ENCODE measurements at places on chromosomes 4 and X. TPM values are rescaled to one million over a fixed set of nuclear protein-coding genes. Genes with fewer than 3 reads are reported as not detected.

GRCh38 chr4:181692965-181693364 lies 550.2 kb upstream of the TENM3 start:
- no peaks in the 10 kb centered on the region for H3K36me3 ChIP-seq
- DNase-seq = no peak
- no peak overlapping the region for H3K27ac ChIP-seq

GRCh38 chr4:87089368-87089767 lies 131.1 kb downstream of the KLHL8 start:
- no peak for DNase-seq
- H3K27me3 ChIP-seq = no peaks in the 10 kb centered on the region
- H3K27ac ChIP-seq = no peak overlapping the region
- no peak overlapping the region for H3K4me3 ChIP-seq

GRCh38 chr4:141427726-141428296 lies 207.1 kb downstream of the ZNF330 start:
- no peaks in the 10 kb centered on the region for H3K27me3 ChIP-seq
- no peaks in the 10 kb centered on the region for H3K36me3 ChIP-seq
- H3K4me3 ChIP-seq = no peak overlapping the region
- peaks cover 18% of the 10 kb centered on the region for H3K4me1 ChIP-seq

DNA sequence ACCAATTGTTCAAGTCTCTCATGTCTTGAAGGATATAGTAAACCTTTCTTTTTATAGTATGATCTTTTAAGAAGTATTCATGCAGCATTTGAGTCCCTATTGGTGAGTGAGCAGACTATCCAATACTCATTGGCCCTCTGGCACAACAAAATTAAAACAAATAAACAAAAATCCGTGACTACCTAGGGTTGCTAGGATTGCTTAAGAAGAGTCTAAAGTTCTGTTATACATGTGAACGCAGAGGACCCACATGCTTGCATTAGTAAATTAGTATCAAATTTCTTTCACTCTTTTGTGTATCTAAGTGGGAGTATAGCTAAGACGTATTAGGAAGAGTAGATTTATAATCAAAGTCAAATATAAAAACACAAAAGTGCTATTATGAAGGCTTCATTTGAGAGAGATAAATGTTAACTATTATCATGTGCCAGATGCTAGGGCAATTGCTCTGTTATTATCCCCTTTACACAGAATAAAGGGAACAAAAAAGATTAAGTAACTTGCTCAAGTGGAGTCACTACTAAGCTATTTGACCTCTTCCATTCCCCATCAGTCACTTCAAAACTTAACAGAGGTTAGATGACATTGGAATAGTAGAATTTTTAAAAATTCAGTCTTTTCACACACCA lies 29.2 kb upstream of the LARP1B start:
- H3K27me3 ChIP-seq = no peaks in the 10 kb centered on the region
- H3K4me3 ChIP-seq = no peak overlapping the region
- DNase-seq = no peak
- no peaks in the 10 kb centered on the region for H3K4me1 ChIP-seq
- no peak overlapping the region for H3K27ac ChIP-seq
- H3K36me3 ChIP-seq = peaks cover 9% of the 10 kb centered on the region

DNA sequence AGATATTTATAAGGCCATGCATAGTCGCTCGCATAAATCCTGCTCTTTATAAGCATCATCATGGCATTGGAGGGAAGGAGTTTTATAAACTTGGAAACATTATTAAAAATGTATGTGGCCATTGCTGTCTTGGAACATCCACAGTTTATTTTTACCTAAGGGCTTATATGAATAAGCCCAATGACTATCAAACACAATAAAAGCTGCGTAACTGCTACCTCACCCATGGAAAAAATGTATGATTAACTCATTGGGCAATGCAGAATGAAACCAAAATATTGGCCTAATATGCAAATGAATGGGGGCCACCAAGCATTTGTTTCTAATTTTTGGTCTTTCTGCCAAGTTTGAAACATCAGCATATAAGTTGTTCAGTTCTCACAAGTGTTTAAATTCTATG lies 19.1 kb downstream of the GEMIN8 start:
- peaks cover 18% of the 10 kb centered on the region for H3K4me1 ChIP-seq
- H3K4me3 ChIP-seq = no peak overlapping the region
- peaks cover 12% of the 10 kb centered on the region for H3K36me3 ChIP-seq
- DNase-seq = no peak
- no peaks in the 10 kb centered on the region for H3K27me3 ChIP-seq
- no peak overlapping the region for H3K27ac ChIP-seq

DNA sequence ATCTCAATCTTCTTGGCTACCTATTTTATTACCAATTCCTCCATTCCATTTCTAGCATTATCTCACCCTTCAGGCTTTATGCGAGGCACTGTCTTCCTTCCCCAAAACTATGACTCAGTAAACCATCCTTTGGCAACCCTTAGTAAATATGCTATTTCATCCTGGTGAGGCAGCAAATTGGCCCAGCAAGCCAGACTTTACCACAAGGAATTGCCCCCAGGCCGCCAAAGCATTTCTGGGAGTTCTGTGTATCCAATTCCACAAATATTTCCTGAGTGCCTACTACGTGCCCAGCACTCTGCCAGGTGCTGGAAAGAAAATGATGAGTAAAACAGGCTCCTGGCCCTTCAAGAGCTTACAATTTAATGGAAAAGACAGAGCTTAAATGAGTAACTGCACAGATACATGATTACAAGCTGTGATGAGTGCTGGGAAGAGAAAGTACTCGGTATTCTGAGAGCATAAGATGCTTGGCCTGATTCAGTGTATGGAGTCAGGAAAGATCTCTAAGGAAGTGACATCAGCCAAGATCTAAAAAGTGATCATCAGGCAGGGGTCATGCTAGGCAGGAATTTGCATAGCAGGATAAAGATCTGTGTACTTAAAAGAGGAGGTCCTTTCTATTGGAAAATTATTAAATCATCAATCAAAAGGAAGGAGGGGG lies 193.8 kb downstream of the ADAMTS3 start:
- H3K27me3 ChIP-seq = no peaks in the 10 kb centered on the region
- no peak overlapping the region for H3K4me3 ChIP-seq
- DNase-seq = no peak
- H3K4me1 ChIP-seq = peaks cover 44% of the 10 kb centered on the region

DNA sequence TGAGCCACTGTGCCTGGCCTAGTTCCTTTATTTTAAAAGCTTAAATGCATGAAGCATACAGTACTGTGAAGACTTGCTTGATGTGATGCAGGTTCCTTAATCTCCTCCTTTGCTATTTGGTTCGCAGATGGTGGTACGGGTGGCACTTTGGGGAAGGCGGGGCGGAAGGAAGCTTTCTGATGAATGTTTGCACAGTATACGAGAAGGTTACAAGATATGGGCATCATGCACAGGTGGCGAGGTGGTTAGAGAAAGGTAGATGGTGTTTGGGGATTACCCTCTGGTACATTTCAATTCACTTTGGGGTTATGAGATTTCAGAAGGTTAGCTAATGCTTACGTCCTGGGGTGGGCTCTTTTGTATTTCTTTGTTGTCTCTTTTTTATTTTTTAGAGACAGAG lies 17.2 kb downstream of the RHOH start:
- no peak overlapping the region for H3K4me3 ChIP-seq
- H3K4me1 ChIP-seq = peaks cover 14% of the 10 kb centered on the region
- no peaks in the 10 kb centered on the region for H3K36me3 ChIP-seq
- no peaks in the 10 kb centered on the region for H3K27me3 ChIP-seq
- no peak overlapping the region for H3K27ac ChIP-seq

DNA sequence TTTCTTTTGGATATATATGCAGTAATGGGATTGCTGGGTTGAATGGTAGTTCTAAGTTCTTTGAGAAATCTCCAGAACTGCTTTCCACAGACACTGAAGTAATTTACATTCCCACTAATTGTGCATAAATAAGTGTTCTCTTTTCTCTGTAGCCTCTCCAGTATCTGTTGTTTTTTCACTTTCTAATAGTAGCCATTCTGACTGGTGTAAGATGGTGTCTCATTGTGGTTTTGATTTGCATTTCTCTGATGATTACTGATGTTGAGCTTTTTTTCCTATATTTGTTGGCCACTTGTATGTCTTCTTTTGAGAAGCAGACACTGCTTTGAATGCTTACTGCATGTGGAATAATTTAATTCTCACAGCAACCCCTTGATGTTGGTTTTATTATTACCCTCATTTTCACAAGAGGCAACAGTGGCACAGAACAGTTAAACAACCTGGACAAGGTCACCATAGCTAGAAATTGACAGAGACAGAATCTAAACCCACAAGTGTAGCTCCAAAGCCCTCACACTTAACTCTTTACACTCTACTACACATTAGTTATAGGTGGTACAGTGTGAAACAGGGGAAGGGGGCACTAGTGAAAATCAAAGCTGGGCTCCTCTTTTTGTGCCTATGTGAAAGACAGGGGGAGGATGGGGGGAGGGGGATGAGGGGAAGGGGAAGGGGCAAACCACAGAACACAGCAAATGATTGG lies 96.1 kb downstream of the REELD1 start:
- DNase-seq = no peak
- no peak overlapping the region for H3K27ac ChIP-seq
- H3K4me3 ChIP-seq = no peak overlapping the region

DNA sequence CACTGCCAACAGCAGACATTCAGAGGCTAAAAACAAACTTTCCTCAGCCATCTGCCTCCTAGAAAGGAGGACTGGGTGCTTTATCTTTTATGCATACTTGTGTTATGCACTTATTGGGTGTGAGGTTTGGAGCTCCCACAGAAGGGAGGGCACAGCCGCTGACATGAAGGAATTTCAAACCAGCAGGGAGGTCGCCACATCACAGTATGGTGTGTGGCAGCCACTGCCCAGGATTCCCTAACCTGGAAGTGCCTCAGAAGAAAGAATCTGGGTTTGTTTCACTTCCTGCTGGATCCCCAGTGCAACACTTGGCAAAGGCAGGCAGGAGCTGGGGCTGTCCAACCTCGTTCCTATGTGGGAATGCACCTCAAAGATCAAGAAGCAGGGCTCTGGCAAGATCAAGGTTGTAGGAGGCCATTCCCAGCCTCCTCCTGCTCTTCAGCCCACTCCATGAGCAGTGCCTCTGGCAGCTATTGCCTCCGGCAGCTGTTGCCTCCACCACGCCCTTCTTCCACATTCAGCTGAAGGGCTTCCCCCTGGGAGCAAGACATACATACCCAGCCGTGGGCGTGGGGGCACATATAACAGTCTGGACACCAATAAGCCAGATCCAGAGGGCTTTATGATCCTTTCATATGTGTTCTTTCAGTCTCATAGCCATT lies 109.0 kb upstream of the MAMLD1 start:
- no peak for DNase-seq
- H3K4me1 ChIP-seq = peaks cover 27% of the 10 kb centered on the region
- H3K27me3 ChIP-seq = no peaks in the 10 kb centered on the region
- H3K4me3 ChIP-seq = no peak overlapping the region
- no peaks in the 10 kb centered on the region for H3K36me3 ChIP-seq

DNA sequence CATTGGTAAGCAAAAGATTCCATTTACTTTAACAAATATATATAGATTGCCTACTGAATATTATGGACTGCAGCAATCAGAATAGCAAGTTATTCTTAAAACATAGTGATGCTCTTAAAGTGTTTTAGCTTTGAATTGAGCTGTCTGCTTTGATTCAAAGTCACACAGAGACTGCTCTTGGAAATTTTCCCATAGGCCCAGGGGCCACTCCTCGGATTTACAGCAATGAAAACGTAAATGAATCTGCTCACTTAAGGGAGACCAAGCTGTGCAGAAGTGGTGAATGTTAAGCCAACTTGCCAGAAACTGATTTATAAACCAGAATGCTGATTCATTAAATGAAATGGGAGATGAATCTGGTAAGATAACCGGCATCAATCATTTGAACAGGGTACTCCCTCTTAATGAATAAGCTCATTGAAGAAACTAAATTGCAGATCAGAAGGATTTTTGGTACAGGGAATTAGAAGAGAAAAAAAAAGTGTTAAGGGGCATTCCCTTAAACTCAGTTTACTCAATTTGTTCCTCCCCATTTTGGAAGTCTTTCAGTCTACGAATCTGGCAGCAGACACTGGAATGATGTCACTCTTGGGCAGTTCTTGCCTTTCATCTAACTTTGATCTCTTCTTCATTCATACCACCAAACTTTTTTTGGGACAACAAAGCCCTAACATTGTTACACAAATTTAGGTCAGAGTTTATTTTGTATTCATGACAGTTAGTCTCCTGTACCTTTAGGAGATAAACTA lies 363.3 kb upstream of the MAGEB2 start:
- H3K36me3 ChIP-seq = no peaks in the 10 kb centered on the region
- no peaks in the 10 kb centered on the region for H3K4me1 ChIP-seq
- H3K27ac ChIP-seq = no peak overlapping the region
- no peak overlapping the region for H3K4me3 ChIP-seq

- peaks cover 36% of the 10 kb centered on the region for H3K4me1 ChIP-seq
- DNase-seq = no peak
- peak overlapping the region; percentile 49 for H3K4me3 ChIP-seq
- H3K27me3 ChIP-seq = peaks cover 30% of the 10 kb centered on the region
- no peaks in the 10 kb centered on the region for H3K36me3 ChIP-seq
Measured at GRCh38 chr4:54101190-54102041, 1.5 kb downstream of the GSX2 start.

GRCh38 chrX:112818114-112819007 lies 22.3 kb downstream of the AMOT start:
- DNase-seq = no peak
- no peak overlapping the region for H3K27ac ChIP-seq
- peaks cover 9% of the 10 kb centered on the region for H3K4me1 ChIP-seq
- no peaks in the 10 kb centered on the region for H3K27me3 ChIP-seq
- no peak overlapping the region for H3K4me3 ChIP-seq

DNA sequence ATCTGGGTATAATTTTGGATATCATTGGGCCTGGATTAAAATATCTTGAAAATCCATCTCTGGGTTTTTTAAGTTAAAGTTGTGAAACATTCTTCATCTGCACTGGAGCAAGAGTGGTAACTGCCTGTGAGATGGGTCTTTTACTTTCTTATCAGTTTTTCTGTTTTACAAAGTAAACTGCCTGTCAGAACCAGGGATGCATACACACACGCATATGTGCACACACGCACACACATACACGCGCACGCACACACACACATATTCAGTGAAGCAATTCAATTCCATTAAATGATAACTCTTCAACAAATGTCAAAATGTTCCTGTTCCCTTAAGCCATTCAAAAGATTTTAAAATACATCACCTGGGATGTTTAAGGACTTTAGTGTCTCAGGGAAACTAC lies 515.8 kb downstream of the INPP4B start:
- H3K4me1 ChIP-seq = peaks cover 57% of the 10 kb centered on the region
- no peaks in the 10 kb centered on the region for H3K27me3 ChIP-seq
- no peak overlapping the region for H3K4me3 ChIP-seq
- H3K27ac ChIP-seq = no peak overlapping the region
- peaks cover 1% of the 10 kb centered on the region for H3K36me3 ChIP-seq
- DNase-seq = no peak

The IGFBP7 gene
- 3,991 TPM for total RNA-seq

The ZNF732 gene
- total RNA-seq = 1.1 TPM

The CXCL11 gene
- total RNA-seq = not detected

The USP17L30 gene
- total RNA-seq = not detected

The C4orf51 gene
- total RNA-seq = not detected

The ADH1A gene
- total RNA-seq = not detected

The LGI2 gene
- total RNA-seq = 0.36 TPM

The MTMR8 gene
- total RNA-seq = 1.5 TPM

The CLCN5 gene
- total RNA-seq = 12.4 TPM

Data from chondrocyte (in vitro differentiated cells).